Activated CD8-positive, alpha-beta memory T cell treated with anti-CD3 and anti-CD28 coated beads, Interleukin-2, amount 10 ng/mL, durations not matched to agents 7 days and 5 days (primary cell): ENCODE measurements at places on chromosomes 11 and 22. TPM values are rescaled to one million over a fixed set of nuclear protein-coding genes. Genes with fewer than 3 reads are reported as not detected.

- H3K27me3 ChIP-seq, result peaks cover 11% of the 10 kb centered on the region
- no peak overlapping the region for H3K4me3 ChIP-seq
- peaks cover 6% of the 10 kb centered on the region for H3K4me1 ChIP-seq
- no peak for DNase-seq
- no peaks in the 10 kb centered on the region for H3K36me3 ChIP-seq
These were observed 80.5 kb upstream of the LINC01488 start for GRCh38 chr11:69400771-69401590.

DNA sequence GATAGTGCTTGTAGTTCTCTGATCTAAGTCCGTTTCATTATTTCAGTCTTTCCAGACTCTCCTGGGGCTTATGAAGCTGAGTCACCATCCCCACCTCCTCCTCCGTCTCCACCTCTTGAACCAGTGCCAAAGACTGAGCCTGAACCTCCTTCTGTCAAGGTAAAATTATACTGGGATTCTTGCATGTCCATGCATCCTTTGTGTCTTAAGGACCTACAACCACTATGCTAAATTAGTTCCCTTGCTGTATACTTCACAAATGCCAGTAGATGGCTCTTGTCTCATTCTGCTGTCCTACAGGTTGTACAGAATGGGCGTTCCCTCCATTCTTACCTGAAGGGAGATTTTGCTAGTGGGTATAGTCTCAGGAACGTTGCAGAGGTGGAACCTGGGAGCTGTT, 42.2 kb downstream of the POLD3 start:
- H3K27ac ChIP-seq, result no peak overlapping the region
- no peak for DNase-seq
- no peak overlapping the region for H3K4me3 ChIP-seq
- no peaks in the 10 kb centered on the region for H3K27me3 ChIP-seq
- peaks cover 74% of the 10 kb centered on the region for H3K36me3 ChIP-seq

GRCh38 chr11:96940227-96940626, 550.4 kb downstream of the JRKL start:
- no peak overlapping the region for H3K4me3 ChIP-seq
- H3K4me1 ChIP-seq, result no peaks in the 10 kb centered on the region
- no peaks in the 10 kb centered on the region for H3K36me3 ChIP-seq
- H3K27ac ChIP-seq, result no peak overlapping the region

DNA sequence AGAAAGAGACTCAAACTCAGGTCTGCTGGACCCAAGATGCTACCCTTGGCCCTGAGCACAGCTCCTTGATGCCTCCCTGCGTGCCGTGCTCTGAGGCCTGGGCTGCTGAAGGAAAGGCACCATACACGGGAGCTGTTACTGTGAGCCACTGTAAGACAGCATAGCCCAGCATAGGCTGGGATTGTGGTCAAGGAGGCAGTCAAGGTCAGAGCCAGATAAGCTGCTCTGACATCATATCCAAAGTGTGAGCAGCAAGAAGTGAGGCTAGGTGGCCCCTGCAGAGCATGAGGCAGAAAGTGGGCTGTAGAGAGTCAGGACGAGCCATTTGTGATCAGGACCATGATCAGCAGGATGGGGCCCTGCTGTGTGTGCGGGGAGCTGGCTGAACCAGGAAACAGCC, 7.7 kb downstream of the SLC22A8 start:
- no peaks in the 10 kb centered on the region for H3K4me1 ChIP-seq
- peaks cover 7% of the 10 kb centered on the region for H3K27me3 ChIP-seq
- no peak overlapping the region for H3K27ac ChIP-seq
- no peak overlapping the region for H3K4me3 ChIP-seq
- DNase-seq, result no peak

DNA sequence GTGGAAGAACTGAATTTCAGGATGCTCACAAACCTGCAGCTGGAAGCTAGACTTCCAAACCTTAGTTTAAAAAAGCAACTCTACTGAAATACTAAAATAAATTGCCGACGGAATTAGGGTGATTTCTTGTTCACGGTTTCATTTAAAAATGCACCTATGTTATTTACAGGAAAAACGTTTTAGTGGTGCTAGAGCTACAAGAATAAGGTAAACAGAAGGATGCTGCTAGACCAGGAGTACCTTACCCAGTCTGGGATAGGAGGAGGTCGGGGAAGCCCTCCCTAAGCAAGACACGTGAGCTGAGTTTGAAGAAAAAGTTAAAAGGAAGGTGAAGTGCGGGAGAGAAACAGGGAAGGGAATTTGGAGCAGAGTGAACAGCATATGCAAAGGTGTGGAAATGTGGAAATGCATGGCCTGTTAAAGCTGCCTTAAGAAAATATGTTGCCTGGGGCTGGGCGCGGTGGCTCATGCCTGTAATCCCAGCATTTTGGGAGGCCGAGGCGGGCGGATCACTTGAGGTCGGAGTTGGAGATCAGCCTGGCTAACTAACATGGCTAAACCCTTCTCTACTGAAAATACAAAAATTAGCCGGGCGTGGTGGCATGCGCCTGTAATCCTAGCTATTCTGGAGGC, 1.4 kb upstream of the FTH1 start:
- H3K27me3 ChIP-seq, result no peaks in the 10 kb centered on the region
- H3K36me3 ChIP-seq, result peaks cover 24% of the 10 kb centered on the region
- DNase-seq, result peak; percentile 30
- H3K4me3 ChIP-seq, result peak overlapping the region; percentile 88
- peaks cover 62% of the 10 kb centered on the region for H3K4me1 ChIP-seq
- H3K27ac ChIP-seq, result no peak overlapping the region

DNA sequence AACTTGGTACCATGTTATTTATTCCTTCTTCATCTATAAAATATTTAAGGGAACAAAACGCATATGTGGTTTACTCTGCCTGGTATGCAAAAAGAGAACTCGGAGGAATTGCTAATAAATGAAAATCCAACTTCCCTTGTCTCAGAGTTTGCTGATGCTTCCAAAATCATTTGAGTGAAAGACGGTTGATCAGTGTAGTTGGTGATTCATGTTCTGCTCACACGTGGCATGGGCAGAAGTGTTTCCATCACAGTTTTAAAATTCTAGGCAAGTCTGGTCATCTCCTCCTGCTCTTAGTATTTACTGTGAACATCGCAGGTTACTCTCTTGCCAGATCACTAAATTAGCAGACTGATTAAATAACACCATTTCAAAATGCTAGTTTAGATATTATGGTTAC, 11.9 kb upstream of the PARVB start:
- no peak for DNase-seq
- no peaks in the 10 kb centered on the region for H3K36me3 ChIP-seq
- no peaks in the 10 kb centered on the region for H3K4me1 ChIP-seq
- no peak overlapping the region for H3K4me3 ChIP-seq
- H3K27me3 ChIP-seq, result no peaks in the 10 kb centered on the region

GRCh38 chr11:1178201-1178885, 20.6 kb downstream of the MUC5AC start:
- no peak overlapping the region for H3K4me3 ChIP-seq
- no peaks in the 10 kb centered on the region for H3K4me1 ChIP-seq
- peaks cover 2% of the 10 kb centered on the region for H3K36me3 ChIP-seq
- no peak overlapping the region for H3K27ac ChIP-seq
- no peaks in the 10 kb centered on the region for H3K27me3 ChIP-seq

- H3K27ac ChIP-seq, result no peak overlapping the region
- H3K4me3 ChIP-seq, result no peak overlapping the region
- H3K4me1 ChIP-seq, result no peaks in the 10 kb centered on the region
- no peak for DNase-seq
- H3K36me3 ChIP-seq, result no peaks in the 10 kb centered on the region
These were observed 112.7 kb downstream of the SHANK2 start for GRCh38 chr11:71139516-71140205.

- no peak overlapping the region for H3K27ac ChIP-seq
- no peaks in the 10 kb centered on the region for H3K4me1 ChIP-seq
- no peak overlapping the region for H3K4me3 ChIP-seq
- peaks cover 8% of the 10 kb centered on the region for H3K36me3 ChIP-seq
These were observed 38.5 kb upstream of the NFRKB start for GRCh38 chr11:129933891-129934290.

DNA sequence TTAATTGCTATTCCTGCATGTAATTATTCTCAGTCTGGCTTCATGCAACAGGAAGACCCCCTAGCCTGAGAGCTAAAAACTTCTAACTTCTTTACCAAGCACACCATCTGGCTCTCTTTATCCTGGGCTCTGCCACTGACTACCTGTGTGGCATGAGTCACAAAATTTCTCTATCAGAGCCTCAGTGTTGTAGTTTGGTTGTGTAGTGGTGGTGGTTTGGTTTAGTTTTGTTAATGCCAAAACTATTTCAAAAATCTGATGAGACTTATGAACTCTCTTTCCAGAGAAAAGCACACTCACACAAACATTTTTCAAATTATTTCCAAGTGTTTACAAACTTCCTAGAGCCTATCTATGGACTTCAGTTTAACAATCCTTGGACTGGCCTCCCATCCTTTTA, 7.5 kb upstream of the IL17RA start:
- peaks cover 50% of the 10 kb centered on the region for H3K27me3 ChIP-seq
- H3K4me3 ChIP-seq, result no peak overlapping the region
- no peaks in the 10 kb centered on the region for H3K36me3 ChIP-seq
- DNase-seq, result no peak

- no peak for DNase-seq
- no peak overlapping the region for H3K27ac ChIP-seq
- H3K27me3 ChIP-seq, result no peaks in the 10 kb centered on the region
- no peak overlapping the region for H3K4me3 ChIP-seq
These were observed 61.8 kb upstream of the SUSD2 start for GRCh38 chr22:24119476-24119875.

- no peaks in the 10 kb centered on the region for H3K36me3 ChIP-seq
- H3K4me3 ChIP-seq, result no peak overlapping the region
- H3K27me3 ChIP-seq, result peaks cover 26% of the 10 kb centered on the region
These were observed 125.3 kb downstream of the APOL5 start for GRCh38 chr22:35842954-35843353.

GRCh38 chr11:70643642-70644041, 245.3 kb downstream of the CTTN start:
- peaks cover 2% of the 10 kb centered on the region for H3K27me3 ChIP-seq
- no peak overlapping the region for H3K4me3 ChIP-seq
- H3K27ac ChIP-seq, result no peak overlapping the region
- H3K4me1 ChIP-seq, result no peaks in the 10 kb centered on the region
- no peak for DNase-seq

- no peak overlapping the region for H3K27ac ChIP-seq
- H3K4me1 ChIP-seq, result no peaks in the 10 kb centered on the region
- no peak overlapping the region for H3K4me3 ChIP-seq
- H3K36me3 ChIP-seq, result no peaks in the 10 kb centered on the region
- peaks cover 71% of the 10 kb centered on the region for H3K27me3 ChIP-seq
These were observed 191.4 kb downstream of the BUD13 start for GRCh38 chr11:116581349-116581748.

- H3K4me3 ChIP-seq, result no peak overlapping the region
- DNase-seq, result no peak
- H3K4me1 ChIP-seq, result no peaks in the 10 kb centered on the region
- no peak overlapping the region for H3K27ac ChIP-seq
These were observed 1589.4 kb upstream of the TENM4 start for GRCh38 chr11:81030186-81030585.

GRCh38 chr11:1445741-1446445, 40.7 kb downstream of the MOB2 start:
- no peak overlapping the region for H3K27ac ChIP-seq
- DNase-seq, result no peak
- H3K4me3 ChIP-seq, result no peak overlapping the region

GRCh38 chr11:31323145-31323544, 46.4 kb downstream of the DCDC1 start:
- no peak overlapping the region for H3K4me3 ChIP-seq
- peaks cover 9% of the 10 kb centered on the region for H3K4me1 ChIP-seq
- no peak overlapping the region for H3K27ac ChIP-seq
- H3K36me3 ChIP-seq, result no peaks in the 10 kb centered on the region
- peaks cover 4% of the 10 kb centered on the region for H3K27me3 ChIP-seq
- DNase-seq, result no peak

GRCh38 chr11:111846063-111846462, 25.3 kb downstream of the ALG9 start:
- H3K36me3 ChIP-seq, result peaks cover 19% of the 10 kb centered on the region
- H3K27me3 ChIP-seq, result no peaks in the 10 kb centered on the region
- peaks cover 2% of the 10 kb centered on the region for H3K4me1 ChIP-seq
- no peak overlapping the region for H3K4me3 ChIP-seq
- H3K27ac ChIP-seq, result no peak overlapping the region
- DNase-seq, result no peak

GRCh38 chr22:30212363-30212995, 34.1 kb downstream of the LIF start:
- H3K27ac ChIP-seq, result peak overlapping the region; percentile 77
- DNase-seq, result peak; percentile 66
- peaks cover 55% of the 10 kb centered on the region for H3K4me1 ChIP-seq
- H3K4me3 ChIP-seq, result no peak overlapping the region
- no peaks in the 10 kb centered on the region for H3K36me3 ChIP-seq

GRCh38 chr11:84607975-84608836, 1018.9 kb downstream of the DLG2 start:
- no peaks in the 10 kb centered on the region for H3K4me1 ChIP-seq
- no peaks in the 10 kb centered on the region for H3K27me3 ChIP-seq
- H3K4me3 ChIP-seq, result no peak overlapping the region
- H3K27ac ChIP-seq, result no peak overlapping the region
- no peak for DNase-seq

- H3K36me3 ChIP-seq, result no peaks in the 10 kb centered on the region
- no peaks in the 10 kb centered on the region for H3K27me3 ChIP-seq
- peaks cover 48% of the 10 kb centered on the region for H3K4me1 ChIP-seq
- peak overlapping the region; percentile 74 for H3K4me3 ChIP-seq
These were observed 22.7 kb upstream of the GRAMD1B start for GRCh38 chr11:123407130-123407995.

- DNase-seq, result no peak
- H3K27me3 ChIP-seq, result peaks cover 26% of the 10 kb centered on the region
- peaks cover 18% of the 10 kb centered on the region for H3K4me1 ChIP-seq
- no peak overlapping the region for H3K4me3 ChIP-seq
These were observed 196.6 kb upstream of the CTSC start for GRCh38 chr11:88534185-88534584.

DNA sequence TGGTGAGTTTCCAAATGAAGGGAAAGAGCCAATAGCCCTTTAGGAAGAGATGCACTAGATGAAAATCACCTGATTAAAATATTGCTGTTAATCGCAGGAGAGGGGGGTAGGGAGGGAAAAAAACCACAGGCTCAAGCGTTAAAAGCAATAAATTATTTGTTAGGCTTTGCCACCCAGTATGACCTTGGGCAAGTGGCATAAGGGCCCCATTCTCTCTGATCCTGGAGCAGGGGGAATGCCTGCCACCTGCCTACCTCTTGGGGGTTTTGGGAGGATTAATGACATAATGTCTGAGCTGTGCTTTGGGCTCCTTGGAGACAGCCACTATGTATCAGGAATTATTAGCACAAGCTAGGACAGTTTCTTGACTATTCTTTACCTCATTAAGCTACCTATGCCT, 80.0 kb downstream of the ZNRF3 start:
- no peak overlapping the region for H3K4me3 ChIP-seq
- DNase-seq, result no peak
- no peaks in the 10 kb centered on the region for H3K36me3 ChIP-seq
- H3K27me3 ChIP-seq, result peaks cover 73% of the 10 kb centered on the region
- no peaks in the 10 kb centered on the region for H3K4me1 ChIP-seq
- H3K27ac ChIP-seq, result no peak overlapping the region

GTSE1 gene
- total RNA-seq, result 101 TPM

PRDX5 gene
- 163 TPM for total RNA-seq

OPCML gene
- total RNA-seq, result not detected

BLID gene
- total RNA-seq, result not detected

CELF1 gene
- total RNA-seq, result 118 TPM

KDM2A gene
- 93.6 TPM for total RNA-seq

VSIG10L2 gene
- total RNA-seq, result not detected

BACE1 gene
- 0.79 TPM for total RNA-seq

RELT gene
- total RNA-seq, result 39.6 TPM

TUBGCP6 gene
- total RNA-seq, result 72.0 TPM

C1QTNF4 gene
- total RNA-seq, result 0.23 TPM

PKNOX2 gene
- not detected for total RNA-seq

E2F8 gene
- total RNA-seq, result 46.9 TPM

TCN1 gene
- total RNA-seq, result not detected
